Kidney glomerular epithelial cell (primary cell): ENCODE measurements at places on chromosomes 7 and 10.
A peak's percentile ranks its signal among the peaks of the same experiment; 100 is the strongest.

DNA sequence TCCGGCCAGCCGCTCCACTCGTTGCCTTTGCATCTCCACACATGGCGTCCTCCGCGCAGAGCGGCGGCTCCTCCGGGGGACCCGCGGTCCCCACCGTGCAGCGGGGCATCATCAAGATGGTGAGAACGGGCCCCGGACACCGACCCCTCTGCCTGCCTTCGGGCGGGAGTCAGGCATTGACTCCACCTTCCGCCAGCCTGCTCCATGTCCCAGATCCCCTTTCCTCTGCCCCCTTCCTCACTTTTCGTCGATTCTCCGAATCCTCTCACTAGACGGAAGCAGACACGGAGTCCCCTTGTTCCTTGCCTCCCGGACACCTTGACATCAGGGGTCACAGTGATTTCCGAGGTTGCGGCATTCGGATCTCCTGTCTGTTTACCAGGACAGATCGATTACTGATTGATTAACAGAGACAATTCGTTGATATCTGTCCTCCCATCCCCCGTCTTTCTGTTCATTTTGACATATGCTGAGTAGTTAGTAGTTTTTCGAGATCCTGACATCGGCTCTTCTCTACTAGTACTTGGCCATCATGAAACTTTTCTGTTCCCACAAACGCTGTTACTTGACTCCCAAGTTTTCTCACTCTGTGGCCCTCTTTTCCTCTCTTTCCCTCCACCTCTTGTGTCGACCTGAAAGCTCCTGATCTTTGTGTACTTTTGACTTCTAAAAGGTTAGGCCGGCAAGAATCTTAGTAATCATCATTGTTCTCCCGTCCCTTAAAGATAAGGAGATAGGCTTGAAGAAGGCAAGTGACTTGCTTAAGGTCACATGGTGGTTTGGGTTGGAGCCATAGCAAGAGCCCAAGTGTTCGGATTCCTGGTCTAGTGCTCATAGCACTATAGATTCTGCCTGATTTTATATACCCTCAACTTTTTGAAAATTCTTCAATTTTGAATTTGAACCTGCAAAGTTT lies 597 bp downstream of the SND1 start:
- no peak for DNase-seq

GRCh38 chr10:79196470-79197461 lies 128.0 kb downstream of the ZMIZ1 start:
- DNase-seq = peak; percentile 32

GRCh38 chr10:110568055-110568735 lies 700 bp downstream of the SMC3 start:
- no peak for DNase-seq

GRCh38 chr10:131853610-131853964 lies 47.2 kb upstream of the PPP2R2D start:
- DNase-seq = no peak

DNA sequence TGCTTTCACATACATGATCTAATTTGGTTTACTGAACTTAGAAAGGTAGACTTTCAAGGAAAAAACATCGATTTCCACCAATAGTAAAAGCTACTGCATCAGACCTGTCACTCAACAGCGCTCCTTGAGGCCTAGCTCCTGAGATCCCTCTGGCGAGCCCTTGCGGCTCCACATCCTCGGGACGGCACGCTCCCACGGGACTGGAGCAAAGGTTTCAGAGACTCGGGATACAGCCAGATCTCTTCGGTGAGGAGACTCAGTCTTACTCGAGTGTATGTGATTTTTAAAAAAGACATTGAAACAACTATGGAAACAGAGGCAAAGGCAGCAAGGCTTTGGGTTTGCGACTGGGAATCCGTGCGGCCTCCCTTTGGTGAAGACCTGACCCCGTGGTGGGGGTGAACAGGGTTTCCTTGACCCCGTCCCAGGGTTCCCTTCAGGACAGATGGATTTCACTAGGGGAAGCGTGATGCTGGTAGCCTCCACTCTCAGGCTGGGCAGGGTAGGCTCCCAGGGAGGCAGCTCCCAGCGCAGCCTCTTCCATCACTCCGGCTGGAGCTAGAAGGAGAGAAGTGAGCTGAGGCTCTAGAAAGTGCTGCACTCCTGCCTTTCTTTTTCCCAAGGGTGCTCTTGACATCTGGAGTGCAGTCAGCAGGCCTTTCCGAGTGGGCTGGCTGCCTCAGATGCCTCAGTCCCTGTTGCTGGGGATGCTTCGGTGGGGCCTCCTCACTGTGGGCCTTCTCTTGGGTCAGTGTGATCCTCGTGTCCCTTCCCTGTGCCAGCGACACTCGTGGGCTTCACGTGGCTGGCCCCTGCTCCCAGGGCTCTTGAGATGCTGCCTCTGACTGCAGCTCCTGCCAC lies 5.8 kb upstream of the ATP6V0E2 start:
- no peak for DNase-seq

DNA sequence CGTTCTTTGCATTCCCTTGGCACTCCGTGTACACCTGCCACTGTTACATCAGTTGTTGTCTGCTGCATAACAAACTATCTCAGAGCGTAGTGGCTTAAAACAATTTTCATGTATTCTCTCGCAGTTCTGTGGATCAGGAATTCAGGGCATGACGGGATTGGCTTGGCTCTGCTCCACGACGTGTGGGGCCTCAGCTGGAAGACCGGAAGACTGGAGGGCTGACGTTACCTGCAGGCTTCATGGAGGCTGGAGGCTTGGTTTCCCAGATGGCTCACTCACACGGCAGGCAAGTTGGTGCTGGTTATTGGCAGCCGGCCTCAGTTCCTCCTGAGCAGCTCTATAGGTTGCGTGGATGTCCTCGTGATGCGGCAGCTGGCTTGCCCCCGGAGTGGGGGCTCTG lies 25.5 kb downstream of the NYAP1 start:
- DNase-seq = no peak
